Natural killer cell (primary cell): ENCODE measurements at places on chromosomes 7 and 10. TPM values are rescaled to one million over a fixed set of nuclear protein-coding genes. Genes with fewer than 3 reads are reported as not detected.

NKX2-3 gene
- not detected for total RNA-seq

NRAP gene
- not detected for total RNA-seq

ANKRD22 gene
- not detected for total RNA-seq

MSS51 gene
- 4.8 TPM for total RNA-seq

MUC3A gene
- not detected for total RNA-seq

TMEM243 gene
- total RNA-seq, result 52.5 TPM

DNA sequence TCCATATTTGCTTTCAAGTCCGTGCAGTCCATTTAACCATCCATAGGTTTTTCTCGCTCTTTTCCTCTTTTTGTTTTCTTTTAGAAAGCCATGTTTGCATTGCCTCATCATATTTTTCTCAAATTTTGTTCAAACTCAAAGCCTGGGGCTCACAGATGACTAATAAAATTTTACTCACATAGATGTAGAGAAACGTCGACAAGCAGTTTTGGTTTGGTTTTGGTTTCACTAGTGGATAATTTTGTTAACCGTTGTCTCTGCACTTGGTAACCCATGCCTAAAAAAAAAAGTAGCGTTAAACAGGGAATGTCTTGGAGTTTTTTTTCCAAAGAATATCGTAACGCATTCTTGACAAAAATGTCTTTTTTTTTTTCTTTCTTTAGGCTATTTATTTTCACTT lies 344.2 kb upstream of the GALNT17 start:
- DNase-seq, result no peak

GRCh38 chr7:128194533-128195282 lies 46.4 kb upstream of the LEP start:
- DNase-seq, result no peak

DNA sequence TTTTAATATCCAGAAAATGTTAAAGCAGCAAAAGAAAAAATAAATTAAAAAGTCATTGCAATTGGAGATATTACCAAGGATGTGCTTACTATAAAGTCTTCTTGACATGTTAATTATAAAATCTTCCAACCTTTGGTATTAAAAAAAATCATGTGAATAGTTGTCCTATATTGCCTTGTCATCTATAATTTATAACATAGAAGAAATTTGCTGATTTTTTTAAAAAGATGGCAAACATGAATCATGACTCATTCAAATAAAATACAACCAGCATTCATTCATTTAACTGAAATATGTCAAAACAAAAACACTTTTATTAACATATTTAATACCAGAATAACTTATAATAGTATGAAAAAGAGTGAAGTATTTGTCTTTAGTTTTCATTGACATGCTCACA lies 72.6 kb downstream of the MKX start:
- DNase-seq, result no peak

DNA sequence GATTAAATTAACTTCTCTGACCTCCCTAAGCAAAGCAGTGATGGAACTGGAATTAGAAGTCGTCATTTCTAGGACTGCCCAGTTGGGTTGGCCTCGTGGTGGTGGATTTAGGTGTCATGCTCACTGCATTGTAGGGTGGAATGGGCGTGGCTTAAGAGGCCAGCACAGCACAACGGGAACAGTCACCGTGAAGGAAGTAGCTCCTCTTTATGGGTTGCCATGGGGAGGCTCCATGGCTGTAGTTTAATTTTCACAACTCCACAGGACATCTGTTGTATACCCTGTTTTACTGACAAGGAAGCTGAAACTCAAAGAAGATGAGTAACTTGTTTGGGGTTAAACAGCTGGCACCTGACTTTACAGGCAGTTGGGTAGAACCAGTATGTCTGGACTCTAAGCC lies 208.3 kb downstream of the CELF2 start:
- peak; percentile 82 for DNase-seq

DNA sequence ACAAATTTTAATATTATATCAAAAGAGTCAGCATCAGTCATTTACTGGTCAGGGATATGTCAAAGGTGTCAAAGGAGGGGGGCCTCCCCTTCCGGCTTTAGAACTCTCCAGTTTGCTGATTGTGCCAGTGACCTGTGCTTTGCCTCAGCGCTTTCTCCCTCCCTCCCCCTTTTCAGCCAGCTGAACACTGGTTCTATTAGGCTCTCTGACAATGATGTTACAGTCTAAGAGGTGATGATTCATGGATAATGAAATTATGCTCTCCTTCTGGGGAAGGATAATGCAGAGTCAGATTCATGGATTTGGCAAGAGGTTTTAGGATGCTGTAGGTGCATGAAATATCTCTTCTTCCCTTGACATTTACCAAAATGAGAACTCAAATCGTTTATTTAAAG lies 6.1 kb downstream of the LRRTM3 start:
- DNase-seq, result no peak

- DNase-seq, result no peak
Observed at GRCh38 chr7:47420122-47420780, 161.7 kb downstream of the TNS3 start.

GRCh38 chr10:114151486-114151885 lies 22.5 kb downstream of the CCDC186 start:
- DNase-seq, result no peak

DNA sequence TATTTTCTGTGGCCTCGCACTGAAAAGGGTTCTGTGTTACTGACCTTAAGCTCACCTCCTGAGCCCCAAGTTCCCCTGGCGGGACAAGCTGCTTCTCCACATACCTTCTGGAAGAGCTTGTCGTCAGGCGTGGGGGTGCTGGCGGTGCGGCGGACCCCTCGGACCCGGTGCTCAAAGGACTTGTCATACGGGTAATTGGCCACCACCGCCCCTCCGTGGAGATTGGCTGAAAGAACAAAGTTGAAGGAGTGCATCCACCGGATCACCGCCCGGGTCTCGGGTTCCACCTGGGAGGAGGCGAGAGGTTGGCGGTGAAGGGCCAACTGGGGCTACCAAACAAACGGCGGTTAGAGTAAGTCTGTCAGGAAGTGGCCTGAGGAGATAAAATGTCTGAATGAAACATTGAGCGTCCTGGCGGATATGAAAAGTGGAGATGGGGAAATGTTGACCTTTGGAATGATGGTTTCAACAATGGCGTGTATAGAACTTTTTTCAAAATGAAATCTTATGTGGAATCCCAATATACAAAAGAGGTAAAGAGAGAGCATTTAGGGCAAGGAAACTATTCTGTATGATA lies 16.5 kb downstream of the CPN1 start:
- no peak for DNase-seq

DNA sequence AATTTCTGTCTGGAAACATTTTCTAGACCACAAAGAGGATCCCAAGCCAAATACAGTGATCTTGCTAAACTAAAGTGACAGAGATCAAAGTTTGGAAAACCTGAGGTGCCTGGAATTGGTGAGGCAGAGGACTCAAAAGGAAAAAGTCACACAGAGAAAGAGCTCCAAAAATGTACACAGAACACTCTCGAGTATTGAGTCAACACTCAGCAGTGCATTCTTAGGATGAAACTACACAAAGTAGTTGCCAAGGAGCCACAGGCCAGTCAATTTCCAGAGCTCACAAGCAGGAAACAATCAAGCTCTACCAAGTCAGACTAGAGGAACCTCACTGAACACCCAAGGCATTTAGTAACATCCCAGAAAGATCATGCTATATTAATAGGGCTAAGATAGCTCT lies 61.3 kb downstream of the MICU1 start:
- DNase-seq, result no peak

GRCh38 chr7:138512885-138513284 lies 52.8 kb downstream of the TRIM24 start:
- DNase-seq, result no peak

DNA sequence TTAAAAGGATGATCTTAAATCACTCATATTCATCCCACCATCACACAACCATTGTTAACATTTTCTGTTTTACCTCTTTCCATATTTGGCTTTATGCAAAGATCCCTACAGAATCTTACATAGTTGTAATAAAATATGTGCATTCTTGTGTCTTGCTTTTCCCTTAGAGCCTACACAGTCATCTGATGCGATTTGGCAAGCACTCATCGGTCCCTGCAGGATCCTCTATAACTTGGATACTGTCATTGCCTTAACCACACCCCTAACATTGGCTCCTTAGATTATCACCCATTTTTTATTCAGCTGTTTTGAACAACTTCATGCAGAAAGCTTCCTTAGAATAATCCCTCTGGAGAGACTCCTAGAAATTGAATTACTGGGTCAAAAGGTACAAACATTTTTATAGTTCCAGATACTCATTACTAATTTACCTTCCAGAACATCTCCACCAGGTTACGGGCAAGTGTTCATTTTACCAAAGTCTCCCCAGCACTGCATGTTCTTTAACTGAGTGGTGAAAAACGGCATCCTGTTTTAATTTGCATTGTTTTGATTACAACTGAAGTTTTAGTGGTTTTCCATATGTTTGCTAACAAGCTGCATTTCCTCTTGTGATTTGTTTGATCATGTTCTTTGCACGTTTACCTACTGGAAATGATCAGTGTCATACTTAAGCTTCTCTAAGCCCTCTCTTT lies 268.3 kb downstream of the GRID1 start:
- no peak for DNase-seq

- DNase-seq, result no peak
Observed at GRCh38 chr7:25139536-25139935, 14.5 kb upstream of the CYCS start.

DNA sequence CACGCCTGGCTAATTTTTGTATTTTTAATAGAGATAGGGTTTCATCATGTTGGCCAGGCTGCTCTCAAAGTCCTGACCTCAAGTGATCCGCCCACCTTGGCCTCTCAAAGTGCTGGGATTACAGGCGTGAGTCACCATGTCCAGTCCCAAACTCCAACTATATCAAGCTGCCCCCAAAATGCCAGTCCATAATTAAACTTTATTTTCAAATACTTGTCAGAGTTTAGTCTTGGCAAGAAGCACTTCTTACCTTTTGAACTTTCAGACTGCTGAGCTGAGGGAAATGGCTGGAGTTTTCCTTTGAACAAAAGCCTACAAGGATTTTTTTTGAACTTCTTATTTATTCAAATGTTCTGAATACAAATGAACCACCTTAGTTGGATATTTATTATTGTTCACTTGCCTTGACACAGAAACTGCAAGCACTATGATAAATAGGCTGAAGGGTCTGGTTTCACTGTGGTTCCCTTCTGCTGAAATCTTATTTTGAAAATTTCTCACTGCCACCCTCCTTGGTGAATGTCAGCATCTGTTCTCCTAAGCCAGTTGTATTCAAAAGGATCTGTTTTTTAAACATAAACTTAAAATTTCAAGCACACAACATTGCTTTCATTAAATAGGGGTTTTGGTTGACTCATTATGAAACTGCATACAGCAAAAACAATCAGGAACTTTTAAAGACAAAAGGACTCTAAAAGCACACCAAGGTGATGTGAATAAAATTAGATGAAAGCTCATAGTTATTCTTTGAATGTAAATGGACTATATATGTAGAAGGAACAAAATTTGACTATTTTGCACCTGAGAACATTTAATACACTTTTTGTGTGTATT lies 101.7 kb upstream of the SLC26A5 start:
- no peak for DNase-seq

DNA sequence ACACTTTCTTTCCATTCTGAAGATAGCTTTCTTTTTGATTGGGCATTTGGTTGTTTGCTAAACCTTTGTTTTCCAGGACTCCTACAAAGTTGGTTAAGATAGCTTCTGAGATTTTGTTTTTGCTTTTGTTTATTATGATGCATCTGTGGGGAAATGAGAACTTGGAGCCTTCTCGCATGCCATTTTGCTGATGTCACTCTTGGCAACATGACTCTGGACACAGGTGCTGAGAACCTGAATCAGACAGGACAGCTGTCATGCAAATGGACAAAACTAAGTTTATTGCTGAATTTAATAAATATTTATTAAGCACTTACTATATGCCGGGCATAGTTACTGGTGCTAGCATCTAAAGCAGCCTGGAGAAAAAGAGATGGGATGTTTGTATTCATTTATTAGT lies 274.1 kb downstream of the ZEB1 start:
- DNase-seq, result no peak

GRCh38 chr10:44042075-44042770 lies 342.7 kb downstream of the CXCL12 start:
- DNase-seq, result no peak

GRCh38 chr10:131822692-131823245 lies 78.0 kb upstream of the PPP2R2D start:
- peak; percentile 8 for DNase-seq

GRCh38 chr10:95242581-95243317 lies 48.1 kb downstream of the PDLIM1 start:
- DNase-seq, result peak; percentile 47

DNA sequence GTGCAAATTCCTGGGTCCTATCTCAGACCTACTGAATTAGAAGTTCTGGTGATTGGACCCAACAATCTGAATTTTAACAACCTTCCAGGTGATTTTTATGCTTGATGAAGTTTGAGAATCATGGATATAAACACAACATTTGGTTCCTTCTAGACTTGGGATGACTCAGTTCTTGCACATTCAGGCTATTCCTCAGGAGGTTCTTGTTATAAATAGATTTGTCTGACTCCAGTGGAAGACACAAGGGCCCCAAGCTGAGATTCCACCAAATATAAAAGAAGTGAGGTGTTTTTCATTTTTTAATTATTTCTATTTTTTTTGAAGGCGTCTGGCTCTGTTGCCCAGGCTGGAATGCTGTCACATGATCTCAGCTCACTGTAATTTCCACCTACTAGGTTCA lies 9.4 kb upstream of the TAS2R16 start:
- DNase-seq, result no peak

DNA sequence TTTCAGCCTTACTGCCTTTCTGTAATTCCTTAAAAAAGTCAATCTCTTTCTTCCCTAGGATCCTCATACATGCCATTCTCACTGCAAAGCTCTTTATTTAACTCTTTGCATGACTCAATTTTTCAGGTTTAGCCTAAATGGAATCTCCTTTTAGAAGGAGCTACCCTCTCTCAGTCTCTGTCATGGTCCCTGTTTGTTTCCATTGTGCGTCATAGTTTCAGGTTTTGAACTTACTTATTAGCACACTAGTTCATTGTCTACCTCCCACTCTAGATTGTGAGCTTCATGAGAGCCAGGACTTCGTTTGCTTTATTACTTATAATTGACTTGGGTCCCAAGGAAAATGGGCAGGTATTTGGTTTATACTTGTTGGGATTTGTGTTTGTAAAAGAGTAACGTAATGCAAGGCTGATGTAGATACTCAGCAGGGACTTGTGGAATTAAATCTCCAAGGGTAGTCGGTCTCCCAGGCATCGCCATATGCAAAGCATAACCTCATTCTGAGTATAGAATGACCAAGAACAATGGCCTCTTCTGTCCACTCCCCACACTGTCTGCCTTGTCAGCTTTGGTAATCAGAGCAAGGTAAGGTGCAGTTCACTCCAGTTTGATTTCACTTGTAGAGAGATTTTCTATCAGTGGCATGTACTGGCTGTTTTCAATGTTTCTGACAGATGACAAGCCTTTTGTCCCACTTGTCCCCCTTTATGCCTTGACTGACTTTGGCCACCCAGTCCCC lies 252.0 kb downstream of the SORCS3 start:
- DNase-seq, result no peak

DNA sequence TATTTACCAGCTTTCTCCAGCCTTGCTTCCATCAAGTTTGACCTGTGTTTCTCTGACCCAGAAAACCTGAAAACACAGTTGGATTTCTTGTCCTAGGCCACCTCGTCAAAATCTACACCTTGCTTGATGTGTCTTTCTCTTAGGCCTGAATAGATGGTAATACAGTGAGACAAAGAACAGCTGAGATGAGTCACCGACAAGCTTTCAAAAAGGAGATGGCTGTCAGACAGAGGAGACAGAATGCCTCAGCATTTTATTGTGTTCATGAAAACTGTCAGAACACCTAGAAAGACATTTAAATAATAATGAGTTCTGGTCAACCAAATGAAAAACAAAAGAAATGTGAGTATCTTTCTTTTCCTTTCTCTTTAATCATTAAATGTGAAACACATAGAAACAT lies 119.7 kb upstream of the SORCS1 start:
- no peak for DNase-seq

GRCh38 chr7:50724526-50725520 lies 57.9 kb downstream of the GRB10 start:
- DNase-seq, result no peak
